SIG-M5 (cell line): ENCODE measurements at places on chromosomes 1 and 21.

DNA sequence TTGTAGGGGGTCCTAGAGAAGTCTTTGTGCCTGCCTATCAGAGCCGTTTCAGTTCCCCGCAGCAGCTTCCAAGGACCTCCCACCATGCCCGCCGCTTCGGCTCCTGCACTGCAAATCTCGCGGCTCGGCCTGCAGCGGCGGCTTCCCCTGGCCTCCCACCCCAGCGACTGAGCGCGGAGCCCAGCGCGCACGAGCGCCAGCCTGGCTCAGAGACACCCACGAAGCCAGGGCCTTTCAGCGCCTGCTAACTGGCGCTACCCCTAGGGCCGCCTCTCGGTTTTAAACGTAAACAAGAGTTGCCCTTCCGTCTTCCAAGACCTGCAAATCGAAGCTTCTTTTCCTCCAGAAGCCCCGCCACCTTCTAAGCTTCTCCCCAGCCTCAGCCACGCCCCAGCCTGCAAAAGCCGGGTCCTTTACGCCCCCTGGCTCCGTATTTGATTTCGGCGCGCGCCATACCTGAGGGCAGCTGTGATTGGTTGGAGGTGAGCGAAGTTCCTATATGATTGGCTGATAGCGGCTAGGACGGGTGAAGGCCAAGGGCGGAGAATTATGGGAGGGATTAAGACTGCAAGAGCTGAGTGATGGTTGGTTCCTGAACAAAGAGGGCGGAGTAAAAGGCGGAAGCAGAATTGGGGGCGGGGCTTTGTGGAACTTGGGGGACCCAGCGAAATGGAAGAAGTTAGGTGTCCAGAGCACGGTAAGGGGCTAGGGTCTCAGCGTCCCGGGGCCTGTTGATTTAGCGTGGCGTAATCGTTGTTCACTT is at the start of gene TTF2:
TTF2 (plus strand) TSS at position 649 of the 763 bp plus-strand sequence; CDS start at position 670, 21 bp downstream.
- DNase-seq, result peak; percentile 97

DNA sequence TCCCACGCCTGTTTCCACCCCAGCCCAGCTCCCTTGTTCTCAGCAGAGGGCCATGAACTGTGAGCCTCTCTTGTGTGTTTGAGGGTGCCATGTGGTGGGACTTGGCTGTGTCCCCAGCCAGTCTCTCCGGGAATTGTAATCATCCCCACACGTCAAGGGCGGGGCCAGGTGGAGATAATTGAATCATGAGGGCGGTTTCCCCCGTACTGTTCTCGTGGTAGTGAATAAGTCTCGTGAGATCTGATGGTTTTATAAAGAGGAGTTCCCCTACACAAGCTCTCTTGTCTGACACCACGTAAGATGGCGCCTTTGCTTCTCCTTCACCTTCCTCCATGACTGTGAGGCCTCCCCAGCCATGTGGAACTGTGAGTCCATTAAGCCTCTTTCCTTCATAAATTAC is 57.2 kb upstream of the COL6A2 start:
- no peak for DNase-seq

DNA sequence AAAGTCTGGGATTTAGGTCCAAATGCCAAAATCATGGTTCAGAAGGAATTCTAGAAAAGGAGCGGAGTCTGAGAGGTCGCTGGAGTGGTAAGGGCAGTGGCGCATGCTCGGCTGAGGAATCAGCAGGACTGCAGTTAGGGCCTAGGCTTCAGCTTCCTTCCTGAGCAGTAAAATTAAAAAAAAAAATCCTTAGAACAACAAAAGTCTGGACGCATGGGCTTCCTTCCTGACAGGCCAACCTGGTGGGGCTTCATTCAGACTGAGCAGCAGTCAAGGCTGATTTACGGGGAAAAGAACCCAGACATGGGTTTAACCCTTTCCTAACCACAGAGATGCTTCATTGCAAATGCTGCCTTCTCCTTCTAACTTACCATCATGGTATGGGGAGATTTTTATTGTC is 17.1 kb downstream of the RNF220 start:
- DNase-seq, result no peak

DNA sequence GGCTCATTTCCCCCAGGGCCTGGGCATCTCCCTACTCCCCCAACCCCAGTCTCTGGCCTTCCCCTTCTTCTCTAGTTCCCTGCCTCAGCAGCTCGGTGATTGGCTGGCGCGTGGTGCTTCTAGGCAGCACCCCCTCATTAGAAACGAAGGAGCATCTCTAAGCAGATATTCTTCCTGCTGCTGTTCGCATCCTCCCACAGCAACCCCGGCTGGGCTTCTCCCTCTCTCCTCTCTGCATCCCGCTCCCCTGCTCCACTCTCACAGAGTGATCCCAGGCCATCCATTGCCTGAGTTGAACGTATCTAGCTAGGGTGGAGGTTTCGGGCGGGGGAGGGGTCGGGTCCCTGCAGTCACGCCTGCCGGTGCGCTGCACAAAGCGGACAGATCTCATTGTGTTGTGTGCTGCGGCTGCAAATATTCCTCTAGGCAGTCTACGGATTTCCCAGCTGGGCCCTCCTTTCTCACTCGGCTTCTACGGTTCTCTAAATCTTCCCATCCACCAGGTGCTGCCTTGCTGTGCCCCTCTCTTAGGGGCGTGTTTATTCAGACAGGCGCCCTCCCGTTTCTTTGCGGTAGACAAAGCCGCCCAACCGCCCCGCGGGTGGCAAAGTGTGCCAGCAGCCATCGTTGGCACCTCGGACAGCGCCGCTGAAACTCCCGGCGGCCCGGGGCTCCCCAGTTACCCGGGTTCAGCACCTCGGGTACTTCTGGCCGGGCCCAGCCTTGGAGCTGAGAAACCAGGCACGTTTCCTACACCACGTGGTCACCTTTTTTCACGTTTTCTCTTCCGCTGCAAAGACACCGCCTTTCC is 2.2 kb downstream of the CACNA1E start:
- DNase-seq, result no peak

DNA sequence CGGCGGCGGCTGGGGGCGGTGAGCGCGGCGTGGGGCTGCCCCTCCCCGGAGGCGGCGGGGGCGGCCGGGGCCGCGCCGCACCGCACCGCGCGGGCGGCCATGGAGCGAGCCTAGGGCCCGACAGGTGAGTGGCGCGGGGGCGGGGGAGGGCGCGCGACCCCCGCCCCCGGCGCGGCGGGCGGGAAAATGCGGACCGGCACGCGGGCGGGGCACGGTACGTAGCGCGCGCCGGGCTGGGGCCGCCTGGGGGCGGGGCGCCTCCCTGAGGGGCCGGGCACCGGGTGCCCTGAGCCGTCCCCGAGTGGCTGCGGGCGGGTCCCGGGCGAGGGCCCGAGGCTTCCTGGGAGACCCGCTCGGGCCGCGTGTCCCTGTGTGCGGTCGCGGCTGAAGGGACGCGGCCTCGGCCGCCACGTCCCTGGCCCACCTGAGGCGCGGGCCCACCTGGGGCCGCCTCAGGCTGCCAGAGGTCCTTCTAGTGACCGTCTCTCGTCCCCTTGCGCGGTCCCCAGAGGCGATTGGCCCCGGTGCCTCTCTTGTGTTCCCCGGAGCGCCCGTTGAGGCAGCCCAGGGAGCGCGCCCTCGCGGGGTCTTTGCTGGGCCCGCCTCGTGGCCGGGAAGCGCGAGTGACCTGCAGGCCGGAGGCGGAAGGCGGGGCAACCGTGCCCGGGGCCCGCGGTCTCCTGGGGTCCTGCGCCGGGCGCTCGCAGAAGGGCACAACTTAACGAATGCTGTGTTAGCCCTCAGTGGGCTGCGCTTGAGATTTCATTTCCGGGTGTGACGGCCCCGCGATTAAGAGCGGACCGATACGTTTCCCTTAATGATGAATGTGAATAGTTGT is 500 bp downstream of the FAM20B start:
- DNase-seq, result no peak

- DNase-seq, result no peak
Observed at GRCh38 chr1:54159733-54160316, 7.0 kb upstream of the CDCP2 start.

DNA sequence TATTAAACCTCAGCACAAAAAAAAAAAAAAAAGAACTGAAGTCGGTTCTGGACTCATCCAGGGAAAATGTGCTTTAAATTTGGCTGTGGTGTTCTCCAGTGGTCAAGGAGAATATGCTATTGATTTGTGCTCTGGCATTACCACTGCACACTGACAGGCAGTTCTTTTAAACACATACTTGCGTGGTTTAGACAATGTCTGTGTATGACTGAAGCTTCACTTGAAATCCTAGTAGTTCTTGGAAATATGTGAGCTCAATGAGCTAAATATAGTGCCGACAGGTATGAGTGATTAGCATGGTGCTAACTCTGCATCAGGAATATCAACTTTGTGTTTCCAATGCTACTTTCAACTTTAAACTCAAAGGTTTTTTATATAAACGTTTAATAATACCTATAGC is 415.6 kb downstream of the SMYD3 start:
- DNase-seq, result no peak

- DNase-seq, result no peak
Observed at GRCh38 chr1:77347646-77348045, 65.8 kb downstream of the AK5 start.

GRCh38 chr1:26459148-26459547 is 13.1 kb upstream of the HMGN2 start:
- no peak for DNase-seq

DNA sequence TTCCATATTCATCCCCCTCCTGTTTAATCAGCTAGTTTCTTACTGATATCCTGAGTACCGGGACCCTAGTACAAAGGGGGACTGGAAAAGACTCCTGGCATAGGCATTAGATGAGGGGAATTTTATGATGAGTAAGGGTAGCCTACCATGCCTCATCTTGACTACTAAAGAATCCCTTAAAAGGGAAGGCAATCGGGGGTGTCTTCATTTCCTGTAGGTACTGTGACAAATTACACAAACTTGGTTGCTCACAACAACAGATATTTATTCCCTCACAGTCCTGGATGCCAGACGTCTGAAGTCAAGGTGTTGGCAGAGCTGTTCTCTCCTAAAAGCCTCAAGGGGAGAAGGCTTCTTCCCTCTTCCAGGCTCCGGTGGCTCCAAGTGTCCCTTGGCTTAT is 28.9 kb upstream of the RUNX1 start:
- no peak for DNase-seq

GRCh38 chr1:20037877-20038276 is 32.1 kb upstream of the PLA2G5 start:
- no peak for DNase-seq

DNA sequence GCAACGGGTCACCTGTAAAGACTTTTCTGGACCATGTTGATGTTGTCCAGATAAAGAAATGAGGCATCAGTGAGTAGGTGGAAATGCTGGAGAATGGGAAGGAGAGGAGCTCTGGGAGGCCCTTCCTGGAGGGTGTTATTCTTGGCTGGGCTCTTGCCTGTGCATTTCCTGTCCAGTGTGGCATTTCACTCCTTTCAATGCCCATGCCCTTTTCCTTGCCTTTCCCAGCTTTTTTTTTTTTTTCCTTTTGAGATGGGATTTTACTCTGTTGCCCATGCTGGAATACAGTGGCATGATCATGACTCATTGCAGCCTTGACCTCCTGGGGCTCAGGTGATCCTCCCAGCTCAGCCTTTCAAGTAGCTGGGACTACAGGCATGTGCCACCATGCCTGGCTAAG is 11.8 kb downstream of the NOS1AP start:
- no peak for DNase-seq

- DNase-seq, result no peak
Observed at GRCh38 chr1:205774198-205775014, 876 bp downstream of the RAB29 start.

DNA sequence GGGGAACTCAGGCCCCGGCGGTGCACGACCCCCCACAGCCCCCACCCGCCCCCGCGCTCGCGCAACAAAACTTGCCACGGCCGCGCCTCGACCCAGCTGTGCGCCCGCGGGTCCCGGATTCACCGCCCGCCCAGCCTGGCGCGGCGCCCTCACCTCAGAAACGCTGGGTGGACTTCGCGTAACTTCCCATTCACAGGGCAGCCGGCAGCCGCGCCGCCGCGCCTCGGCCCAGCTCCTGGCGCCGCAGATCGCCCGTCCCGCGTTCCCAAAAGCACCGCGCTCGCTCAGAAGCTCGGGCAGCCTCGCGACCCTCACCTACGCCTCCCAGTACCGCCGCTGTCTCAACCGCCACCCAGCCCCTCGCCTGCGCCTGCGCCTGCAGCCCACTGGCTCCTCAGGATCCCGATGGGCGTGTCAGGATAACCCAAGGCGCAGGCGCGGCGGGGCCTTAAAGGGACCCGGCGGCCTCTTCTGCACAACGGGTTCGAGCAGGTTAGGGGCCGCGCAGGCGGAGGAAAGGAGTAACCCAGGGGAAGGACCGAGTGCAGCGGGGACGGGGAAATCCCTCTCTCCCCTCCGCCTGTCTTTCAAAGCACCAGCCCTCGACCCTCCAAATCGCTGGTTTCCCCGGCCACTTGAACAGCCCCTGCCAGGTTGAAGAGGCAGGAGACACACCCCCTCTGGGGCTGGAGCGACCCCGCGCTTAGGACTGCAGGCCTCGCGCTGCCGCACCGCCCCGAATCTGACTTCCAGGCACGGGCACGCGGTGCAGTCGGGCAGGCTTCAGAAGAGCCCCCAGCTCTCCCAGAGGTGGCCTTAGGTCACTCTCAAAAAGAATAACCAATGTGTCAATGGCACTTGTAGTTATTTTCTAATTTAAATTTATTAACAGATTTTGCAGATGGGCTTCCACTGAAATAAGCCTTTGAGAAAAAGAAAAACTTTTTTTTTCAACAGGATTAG is at the start of gene NBPF1:
NBPF1 (minus strand) TSS at position 380 of the 963 bp plus-strand sequence.
- DNase-seq, result peak; percentile 83

- DNase-seq, result no peak
Observed at GRCh38 chr1:185295091-185295490, 22.0 kb downstream of the IVNS1ABP start.

DNA sequence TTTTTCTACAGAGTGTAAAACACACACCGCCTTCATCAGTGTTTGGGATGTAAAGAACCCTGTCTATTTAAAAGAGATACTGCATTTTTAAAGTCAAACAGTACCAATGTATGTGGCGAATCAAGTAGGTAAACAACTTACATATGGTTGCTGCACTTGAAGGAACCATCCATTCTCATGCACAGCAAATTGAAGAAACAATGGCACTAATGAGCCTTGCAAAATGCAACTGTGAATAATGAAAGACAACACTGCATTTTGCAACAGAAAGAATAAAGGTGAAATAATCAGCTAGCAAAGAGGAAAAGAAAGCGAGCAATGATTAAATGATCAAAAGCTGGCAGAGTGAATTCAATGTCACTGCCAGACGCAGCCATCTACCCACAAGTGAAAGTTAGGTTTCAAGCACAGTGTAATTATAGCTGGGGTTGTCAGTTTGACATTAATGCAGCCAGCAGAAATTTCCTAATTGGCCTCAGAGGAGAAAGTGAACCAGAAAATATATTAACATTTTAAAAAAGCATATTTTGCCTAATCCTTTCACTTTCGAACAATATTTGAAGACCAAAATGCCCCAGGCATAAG is 10.9 kb upstream of the BARHL2 start:
- DNase-seq, result no peak

DNA sequence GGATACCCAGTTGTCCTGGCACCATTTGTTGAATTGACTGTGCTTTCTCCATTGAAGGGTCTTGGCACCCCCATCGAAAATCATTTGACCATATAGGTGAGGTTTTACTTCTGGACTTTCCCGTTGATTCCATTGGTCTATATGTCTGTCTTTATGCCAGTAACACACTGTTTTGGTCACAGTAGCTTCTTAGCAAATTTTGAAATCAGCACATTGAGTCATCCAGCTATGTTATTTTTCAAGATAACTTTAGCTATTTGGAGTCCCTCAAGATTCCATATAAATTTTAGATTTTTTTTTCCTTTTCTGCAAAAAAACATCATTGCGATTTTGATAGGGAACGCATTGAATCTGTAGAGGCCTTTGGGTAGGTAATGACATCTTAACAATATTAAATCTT is 235.6 kb downstream of the SMYD3 start:
- DNase-seq, result no peak

- DNase-seq, result no peak
Observed at GRCh38 chr1:7827126-7827955, 25.5 kb downstream of the UTS2 start.
